ENCODE measurements at places on chromosomes 3 and 15. TPM values are rescaled to one million over a fixed set of nuclear protein-coding genes. Genes with fewer than 3 reads are reported as not detected.

OR5H6 gene
- total RNA-seq = not detected

- DNase-seq = no peak
Observed at GRCh38 chr3:67463656-67464055, 190.8 kb downstream of the SUCLG2 start.

GRCh38 chr3:14252321-14253021 lies 73.9 kb downstream of the LSM3 start:
- DNase-seq = no peak

- DNase-seq = no peak
Observed at GRCh38 chr3:138381950-138382715, 33.8 kb downstream of the MRAS start.

- no peak for DNase-seq
Observed at GRCh38 chr3:173268781-173269180, 127.7 kb upstream of the SPATA16 start.

DNA sequence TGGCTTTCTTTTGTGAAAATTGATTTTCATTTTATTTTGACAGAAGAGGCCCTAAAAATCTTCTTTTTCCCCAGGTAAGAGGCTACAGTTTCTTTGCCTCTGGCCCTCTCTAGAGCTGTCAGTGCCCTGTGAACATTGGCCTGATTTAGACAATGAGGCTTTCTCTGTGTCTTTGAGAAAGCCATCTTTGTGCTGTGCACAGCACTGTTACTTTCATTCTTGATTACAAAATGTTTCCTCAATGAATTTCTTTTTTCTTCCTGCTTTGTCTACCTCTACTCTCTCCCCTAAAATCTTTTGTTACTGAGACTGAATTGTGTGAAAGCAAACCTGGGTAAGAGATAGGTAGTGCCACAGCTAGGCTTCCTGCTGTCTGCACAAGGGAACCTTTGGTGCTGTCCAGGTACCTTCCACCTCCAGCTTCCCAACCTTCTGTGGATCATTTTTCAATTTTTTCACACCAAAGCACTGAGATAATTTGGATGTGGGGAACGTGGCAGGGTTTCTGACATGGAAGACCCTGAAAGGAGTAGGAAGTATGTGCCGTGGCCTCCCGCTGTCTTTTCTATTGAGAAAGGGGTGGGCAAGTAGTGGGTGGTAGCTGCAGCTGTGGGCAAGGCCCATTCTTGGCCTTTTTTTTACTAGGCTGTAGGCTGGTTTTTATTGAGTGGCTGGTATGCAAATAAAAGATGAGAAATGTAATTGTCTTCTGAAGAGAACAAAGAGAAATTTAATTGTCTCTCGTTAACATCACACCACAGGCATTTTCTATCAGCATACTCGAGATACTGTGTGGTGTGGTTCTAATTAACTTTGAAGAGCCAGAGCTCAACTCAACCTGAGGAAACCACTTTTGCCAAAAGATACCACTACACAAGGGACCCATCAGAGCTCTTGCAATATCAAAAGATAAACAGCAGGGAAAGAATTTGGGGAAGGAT lies 21.0 kb downstream of the RAB8B start:
- no peak for DNase-seq

- DNase-seq = no peak
Observed at GRCh38 chr15:78234515-78235040, at the start of gene ACSBG1. ACSBG1 (minus strand) TSS chr15:78234565; CDS start chr15:78234501, 64 bp downstream.

GRCh38 chr3:186213946-186214345 lies 105.1 kb upstream of the ETV5 start:
- DNase-seq = no peak

- DNase-seq = no peak
Observed at GRCh38 chr3:34396288-34396687, 597.9 kb downstream of the PDCD6IP start.

GRCh38 chr15:63288778-63289378 lies 11.5 kb downstream of the APH1B start:
- no peak for DNase-seq

- no peak for DNase-seq
Observed at GRCh38 chr3:107344722-107345121, 32.5 kb upstream of the CCDC54 start.

GRCh38 chr15:99454107-99454809 lies 111.5 kb upstream of the MEF2A start:
- DNase-seq = no peak
